Urinary bladder (tissue), 4 donors: ENCODE measurements at places on chromosomes 3 and 15. TPM values are rescaled to one million over a fixed set of nuclear protein-coding genes. Genes with fewer than 3 reads are reported as not detected.

NTRK3 gene
- total RNA-seq: 26.4 TPM

OXTR gene
- total RNA-seq: 1.6 TPM

LRRC34 gene
- 14.7 TPM for total RNA-seq

CAV3 gene
- 6.8 TPM for total RNA-seq

RPN1 gene
- total RNA-seq: 256 TPM

MUC4 gene
- 0.42 TPM for total RNA-seq

GOLGA8S gene
- 0.21 TPM for total RNA-seq

ESYT3 gene
- total RNA-seq: 3.2 TPM

GRCh38 chr3:173128633-173129032, 12.4 kb downstream of the SPATA16 start:
- DNase-seq: no peak

GRCh38 chr3:67037615-67038014, 39.5 kb downstream of the KBTBD8 start:
- DNase-seq: no peak

GRCh38 chr3:129240436-129240835, 9.0 kb upstream of the COPG1 start:
- no peak for DNase-seq

- no peak for DNase-seq
Measured at GRCh38 chr3:36909666-36910065, 35.2 kb downstream of the TRANK1 start.

DNA sequence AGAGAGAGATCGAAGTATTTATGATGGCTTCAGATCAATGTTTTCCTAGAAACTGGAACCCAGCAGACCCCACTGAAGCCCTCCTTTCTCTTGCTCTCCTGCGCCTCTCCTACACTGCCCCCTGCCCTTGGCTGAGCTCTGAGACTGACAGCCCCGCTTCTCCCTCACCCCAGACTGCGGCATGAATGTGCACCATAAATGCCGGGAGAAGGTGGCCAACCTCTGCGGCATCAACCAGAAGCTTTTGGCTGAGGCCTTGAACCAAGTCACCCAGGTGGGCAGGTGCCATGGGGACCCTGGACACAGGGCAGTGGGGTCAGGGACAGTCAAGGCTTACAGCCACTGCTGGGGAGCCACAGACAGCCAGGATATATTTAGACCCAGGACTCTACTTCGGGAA, 23.7 kb downstream of the PRKCD start:
- DNase-seq: no peak

- no peak for DNase-seq
Measured at GRCh38 chr15:41169781-41170180, 53.7 kb upstream of the INO80 start.

- DNase-seq: no peak
Measured at GRCh38 chr3:107822308-107822707, 268.5 kb downstream of the CD47 start.

DNA sequence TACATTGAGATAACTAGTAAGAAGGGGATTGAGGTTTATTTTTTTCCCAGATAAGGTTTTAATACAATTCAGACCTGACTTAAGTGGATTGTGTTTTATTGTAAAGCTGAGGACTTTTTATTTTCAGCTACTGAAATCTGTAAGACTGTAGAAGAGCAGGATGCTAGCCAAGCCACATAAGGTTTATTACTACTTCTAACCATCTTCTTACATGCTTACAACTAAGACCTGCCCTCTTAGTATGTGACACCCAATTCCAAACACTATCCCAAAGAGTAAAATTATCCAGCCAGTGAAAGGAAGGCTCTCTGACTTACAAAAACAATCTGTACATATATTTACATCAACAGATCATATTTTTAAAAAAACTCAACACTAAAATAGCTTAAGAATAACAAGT, 564.5 kb upstream of the NAALADL2 start:
- no peak for DNase-seq

DNA sequence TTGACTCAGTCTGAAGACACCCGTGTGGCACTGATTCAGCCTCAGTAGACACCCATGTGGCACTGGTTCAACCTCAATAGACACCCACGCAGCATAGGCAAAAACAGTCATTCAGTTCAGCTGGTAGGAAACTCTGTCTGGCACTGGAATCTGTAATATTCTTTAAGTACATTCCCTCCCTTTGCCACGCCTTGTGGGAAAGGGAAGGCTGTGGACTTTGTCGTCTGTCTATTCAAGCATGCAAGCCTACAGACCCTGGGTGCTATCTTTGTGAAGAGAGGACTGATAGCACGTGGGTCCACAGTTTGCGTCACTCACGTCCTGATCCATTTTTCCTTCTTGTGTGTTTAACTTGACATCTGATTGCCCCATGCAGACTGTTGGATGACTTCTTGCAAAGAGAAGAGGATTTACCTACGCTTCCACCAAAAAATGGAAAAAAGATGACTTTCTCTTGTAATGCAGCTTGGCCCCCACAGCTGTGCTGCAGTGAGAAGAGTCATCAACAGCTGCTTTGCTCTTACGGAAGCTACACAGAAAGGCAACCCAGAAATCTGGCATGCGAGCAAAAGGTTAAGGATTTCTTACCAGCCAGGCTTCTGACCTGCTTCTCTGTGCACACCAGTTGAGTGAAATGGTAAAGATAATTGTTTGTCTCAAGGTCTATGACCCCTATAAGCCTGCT, 278.1 kb downstream of the ULK4 start:
- DNase-seq: no peak

- no peak for DNase-seq
Measured at GRCh38 chr3:187849016-187849654, 103.9 kb upstream of the BCL6 start.

GRCh38 chr3:163543662-163544061, 1534.6 kb downstream of the SI start:
- no peak for DNase-seq

DNA sequence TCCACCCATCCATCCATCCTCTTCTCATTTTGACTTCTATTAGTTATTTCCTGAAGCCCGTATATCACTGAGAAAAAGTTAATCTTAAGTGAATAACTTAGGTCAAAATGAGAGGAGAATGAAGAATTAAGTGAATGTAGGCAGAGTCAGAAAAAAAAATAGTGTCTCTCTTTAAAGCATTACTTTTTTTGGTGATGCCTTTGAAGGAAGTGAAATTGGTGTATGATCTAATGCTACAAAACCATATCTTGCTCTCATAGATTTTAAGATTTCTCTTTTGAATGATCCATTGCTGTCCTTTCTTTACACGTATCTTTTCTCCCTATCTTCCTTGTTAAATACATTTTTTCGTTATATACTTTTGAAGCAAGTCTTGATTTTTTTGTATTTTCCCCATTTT, 23.4 kb downstream of the FNDC3B start:
- no peak for DNase-seq

DNA sequence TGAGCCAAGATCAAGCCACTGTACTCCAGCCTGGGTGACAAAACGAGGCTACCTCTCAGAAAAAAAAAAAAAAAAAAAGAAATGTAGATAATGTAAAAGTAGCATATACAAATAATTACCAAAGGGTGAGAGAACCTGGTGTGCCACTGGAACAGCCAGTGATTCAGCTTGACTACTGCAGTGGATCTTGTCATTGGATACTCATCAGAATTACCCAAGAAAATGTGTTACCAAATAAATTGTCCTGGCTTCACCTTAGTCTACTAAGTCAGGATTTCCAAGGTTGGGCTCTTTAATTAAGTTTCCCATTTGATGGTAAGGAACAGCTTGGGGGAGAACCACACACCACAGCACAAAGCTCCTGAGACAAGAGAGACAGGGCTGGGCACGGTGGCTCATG, 1.5 kb downstream of the NICN1 start:
- DNase-seq: no peak

- no peak for DNase-seq
Measured at GRCh38 chr3:155038203-155038554, 41.9 kb upstream of the MME start.

DNA sequence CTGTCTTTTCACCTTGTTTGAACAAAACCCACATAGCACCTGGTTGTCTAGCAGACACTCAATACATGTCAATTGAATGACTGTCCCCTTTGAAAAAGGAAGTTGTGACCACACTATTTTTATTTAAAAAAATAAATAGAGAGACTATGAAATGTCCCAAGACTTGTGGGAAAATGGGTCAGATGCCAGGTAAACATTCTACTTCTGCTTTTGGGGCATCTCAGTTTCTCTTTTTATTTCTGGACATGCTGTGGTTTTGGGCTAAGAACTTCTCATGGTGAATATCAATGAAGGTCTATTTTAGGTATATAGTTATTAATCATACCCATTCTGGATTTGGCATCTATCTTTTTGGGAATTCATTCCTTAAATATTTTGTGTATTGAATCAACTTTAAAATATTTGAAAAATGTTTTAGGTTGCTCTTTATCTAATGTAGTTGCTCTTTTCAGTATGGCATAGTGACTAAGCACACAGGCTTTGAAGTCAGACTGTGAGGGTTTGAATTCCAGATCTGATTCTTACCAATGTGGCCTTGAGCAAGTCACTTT, 4.4 kb downstream of the TMEM45A start:
- DNase-seq: no peak

DNA sequence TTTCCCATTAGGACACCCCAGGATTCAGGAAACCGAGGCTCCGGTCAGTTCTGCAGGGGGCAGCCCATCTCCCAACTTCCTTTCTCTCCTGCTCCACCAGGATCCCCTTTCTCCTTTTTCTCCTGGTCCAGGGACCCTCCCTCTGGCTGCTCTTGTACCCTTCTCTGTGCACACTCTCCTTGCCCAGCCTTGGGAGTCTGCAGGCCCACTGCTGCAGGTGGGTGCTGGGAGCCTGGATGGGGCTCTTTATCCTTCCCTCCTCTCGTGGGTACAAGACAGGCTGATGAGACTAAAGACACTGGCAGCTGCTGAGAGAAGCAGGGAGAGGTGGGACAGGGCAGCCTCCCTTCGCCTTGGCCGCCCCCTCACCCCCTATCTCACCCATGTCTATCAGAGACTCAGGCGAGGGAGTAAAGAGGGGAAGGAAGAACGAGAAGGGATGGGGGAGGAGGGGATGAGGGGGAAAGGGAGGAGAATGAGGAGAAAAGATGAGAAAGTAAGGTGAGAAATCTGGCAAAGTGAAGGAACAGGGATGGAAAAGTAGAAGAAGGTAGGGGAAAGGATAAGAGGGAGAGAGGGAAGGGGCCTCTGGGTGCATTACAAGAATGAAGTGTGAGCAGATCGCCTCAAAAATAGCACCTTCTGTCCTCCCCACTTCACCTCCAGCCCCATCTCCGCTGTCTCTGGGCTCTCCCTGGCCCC, 45.2 kb downstream of the ITGA11 start:
- no peak for DNase-seq

GRCh38 chr3:184234224-184234623, 4.8 kb downstream of the VWA5B2 start:
- DNase-seq: no peak

DNA sequence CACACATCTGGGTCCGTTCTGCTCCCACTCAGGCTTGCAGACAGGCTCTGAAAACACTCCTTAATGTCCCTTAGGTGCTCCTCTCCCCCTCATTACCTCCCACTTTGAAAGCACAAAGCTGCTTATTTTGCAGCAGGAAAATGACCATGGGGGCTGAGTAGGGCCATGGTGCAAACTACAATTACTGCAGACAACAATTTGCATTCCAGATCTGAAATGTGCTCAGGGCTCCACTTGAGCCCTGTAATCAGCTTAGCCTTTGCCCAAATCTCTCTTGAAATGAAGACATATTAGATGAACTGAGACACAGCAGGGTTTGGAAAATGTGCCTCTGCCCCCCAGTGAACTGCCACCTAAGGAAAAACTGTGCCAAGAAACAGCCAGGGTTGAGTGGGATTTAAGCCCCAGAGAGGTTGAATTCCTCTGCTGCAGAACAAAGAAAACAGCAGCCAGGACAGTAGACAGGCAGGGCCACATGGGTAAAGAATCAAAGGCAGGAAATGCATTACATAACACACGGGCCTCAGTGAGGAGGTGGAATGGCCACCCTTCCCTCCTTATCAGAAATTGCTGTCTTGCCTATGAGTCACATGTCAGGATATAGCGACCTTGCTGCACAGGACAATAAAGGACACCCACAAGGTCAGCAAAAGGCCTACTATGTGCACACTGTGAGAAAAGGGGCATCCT, 126.8 kb upstream of the ARHGEF3 start:
- DNase-seq: no peak

DNA sequence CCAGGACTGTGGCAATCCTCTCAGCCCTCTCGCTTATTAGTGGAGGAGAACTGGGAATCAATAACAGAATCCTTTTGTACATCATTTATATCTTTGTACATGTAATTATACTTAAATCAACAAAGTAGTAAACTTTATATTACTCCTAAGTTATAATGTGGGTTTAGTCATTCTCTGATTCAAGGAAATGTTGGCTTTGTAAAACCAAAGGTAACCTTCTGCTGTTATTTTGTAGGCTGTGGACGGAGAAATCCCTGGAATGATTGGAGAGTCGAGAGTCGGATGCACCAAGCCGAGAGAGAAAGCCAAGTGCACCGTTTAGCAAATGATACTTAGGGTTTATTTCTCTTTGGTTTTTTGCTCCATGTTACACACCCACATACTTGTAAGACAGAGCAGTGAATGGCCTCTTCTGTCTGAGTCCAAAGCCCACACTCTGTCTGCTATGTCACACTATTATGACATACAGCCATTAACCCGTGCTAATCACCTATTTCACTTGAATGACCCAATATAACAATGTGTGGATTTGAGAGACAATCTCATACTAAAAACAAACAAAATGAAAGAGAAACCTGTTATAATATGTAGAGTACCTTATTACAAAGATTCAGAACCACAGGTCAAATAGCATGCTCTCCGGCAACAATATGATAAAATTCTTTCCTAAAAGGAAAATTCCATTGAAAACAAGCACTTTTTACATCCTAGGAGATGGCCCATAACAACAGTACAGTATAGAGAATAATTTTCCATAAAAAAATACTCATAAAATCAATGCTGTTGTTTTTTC, 72.2 kb downstream of the MECOM start:
- DNase-seq: no peak
